ENCODE measurements at places on chromosomes 16 and 17.

GRCh38 chr16:70534971-70535370 is 11.4 kb downstream of the SF3B3 start:
- DNase-seq: no peak

- no peak for DNase-seq
Observed at GRCh38 chr17:16942141-16943031, 29.5 kb downstream of the TNFRSF13B start.

GRCh38 chr16:51326131-51326856 is 175.2 kb upstream of the SALL1 start:
- peak; percentile 50 for DNase-seq

- no peak for DNase-seq
Observed at GRCh38 chr16:56275076-56275475, 83.8 kb downstream of the GNAO1 start.

DNA sequence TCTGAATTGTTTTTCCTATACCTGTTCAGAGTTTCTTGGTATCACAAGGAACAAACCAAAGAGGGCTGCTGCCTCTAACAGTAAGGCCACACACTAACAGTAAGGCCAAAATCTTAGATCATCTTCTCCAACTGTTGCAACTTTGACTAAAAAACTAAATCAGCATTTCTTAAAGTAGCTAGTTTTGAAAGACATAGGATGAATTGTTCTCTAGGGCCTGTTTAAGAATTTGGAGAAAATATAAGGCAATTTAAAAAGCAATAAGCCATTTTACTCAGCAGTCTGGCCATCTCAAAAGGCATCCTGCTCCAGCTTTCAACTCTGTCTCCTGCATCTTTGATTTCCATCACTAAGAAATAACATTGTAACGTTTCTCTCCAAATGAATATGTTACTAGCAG is 105.0 kb upstream of the MON1B start:
- no peak for DNase-seq

DNA sequence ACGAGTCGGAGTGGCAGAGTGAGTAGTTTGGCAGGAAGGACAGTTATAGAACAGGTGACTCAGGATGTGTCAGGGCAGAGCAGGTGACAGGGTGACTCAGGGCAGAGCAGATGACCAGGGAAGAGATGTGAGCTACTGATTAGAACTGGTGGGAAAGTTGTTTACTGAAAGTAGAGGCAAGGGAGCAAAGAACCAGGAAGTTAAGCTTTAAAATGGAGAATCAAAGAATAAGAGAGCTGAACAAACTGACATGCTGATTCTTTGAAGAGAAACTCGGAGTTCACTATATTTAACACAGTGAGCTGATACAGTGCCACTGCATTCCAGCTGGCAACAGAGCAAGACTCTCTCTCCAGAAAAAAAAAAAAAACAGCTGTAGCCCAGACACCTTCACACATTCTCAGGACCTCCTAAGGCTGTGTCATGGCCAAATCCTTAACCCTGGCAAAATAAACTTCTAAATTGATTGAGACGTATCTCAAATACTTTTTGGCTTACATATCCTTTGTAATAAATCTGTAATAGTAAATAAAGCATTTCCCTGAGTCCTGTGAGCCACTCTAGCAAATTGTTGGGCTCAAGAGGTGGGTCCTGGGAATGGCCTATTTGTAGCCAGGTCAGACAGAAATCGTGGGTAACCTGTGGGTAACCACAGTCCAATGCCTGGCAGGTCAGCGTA is 12.3 kb upstream of the UBE2I start:
- peak; percentile 34 for DNase-seq

DNA sequence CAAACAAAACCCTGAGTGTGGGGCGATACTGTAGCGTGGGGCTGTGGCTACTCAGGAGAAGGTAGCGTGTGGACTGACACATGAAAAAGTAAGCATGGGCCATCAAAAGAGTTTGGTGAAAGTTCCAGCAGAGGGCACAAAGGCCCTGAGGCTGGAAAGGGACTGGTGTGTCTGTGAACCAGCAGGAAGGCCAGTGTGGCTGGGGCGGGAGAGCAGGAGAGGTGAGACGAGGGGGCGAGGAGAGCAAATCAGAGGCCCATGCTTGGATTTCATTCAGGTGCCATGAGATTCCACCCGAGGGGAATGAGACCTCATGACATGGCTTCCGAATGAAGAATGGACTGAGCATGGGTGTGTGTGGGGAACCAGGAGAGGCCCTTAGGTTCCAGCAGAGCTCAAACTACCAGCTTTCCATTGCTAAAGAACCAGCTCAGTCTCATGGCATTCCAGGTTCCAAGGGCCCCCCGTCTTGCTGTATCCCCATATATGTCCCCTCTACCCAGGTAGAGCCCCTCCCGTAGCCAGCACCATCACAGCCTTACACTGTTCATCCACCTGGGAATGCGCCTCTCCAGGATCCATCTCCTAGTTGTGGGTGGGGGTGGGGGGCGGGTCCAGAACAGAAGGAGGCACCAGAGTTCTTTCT is 31.1 kb downstream of the TRPV2 start:
- no peak for DNase-seq

- DNase-seq: no peak
Observed at GRCh38 chr17:15649861-15650421, 30.4 kb upstream of the FBXW10B start.

DNA sequence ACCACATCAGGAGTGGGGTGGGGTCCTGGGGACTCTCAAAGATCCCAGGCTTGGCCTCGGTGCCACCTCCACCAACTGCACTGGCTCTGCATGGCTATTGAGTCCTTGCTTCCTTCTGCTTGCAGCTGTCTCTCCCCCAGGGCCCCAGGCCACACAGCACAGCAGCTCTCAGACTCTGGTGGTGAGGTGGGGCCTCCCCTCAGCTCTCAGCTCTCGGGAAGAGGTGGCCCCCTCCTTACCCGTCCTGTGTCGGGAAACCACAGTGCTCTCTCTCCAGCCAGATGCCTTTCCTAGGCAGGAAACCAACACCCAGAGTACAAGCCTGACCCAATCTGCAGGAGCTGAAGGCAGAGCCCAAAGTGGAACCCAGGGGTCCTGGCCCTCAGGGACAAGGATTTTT is 18.5 kb downstream of the SRCIN1 start:
- no peak for DNase-seq

- no peak for DNase-seq
Observed at GRCh38 chr16:83730812-83731211, 77.0 kb upstream of the HSBP1 start.

- no peak for DNase-seq
Observed at GRCh38 chr16:85631802-85632393, 18.8 kb downstream of the GSE1 start.

DNA sequence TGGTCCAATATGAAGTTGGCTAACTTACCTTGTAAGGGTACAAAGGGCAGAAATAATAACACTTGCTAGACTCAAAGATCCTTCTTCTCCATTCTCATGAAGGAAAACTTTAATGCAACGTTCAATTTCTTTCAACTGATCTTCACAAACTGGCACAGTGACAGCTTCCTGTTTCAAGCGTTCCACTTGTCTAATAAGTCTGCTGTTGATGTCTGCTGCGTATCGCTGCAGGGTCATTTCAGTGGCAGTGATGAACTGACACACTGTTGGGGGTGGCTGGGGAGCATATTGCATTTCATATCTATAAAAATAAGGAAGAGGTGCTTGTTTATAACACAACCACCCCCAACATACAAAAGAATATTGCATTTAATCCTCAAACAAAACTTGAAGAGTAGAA is 33.5 kb upstream of the ARL6IP1 start:
- no peak for DNase-seq

DNA sequence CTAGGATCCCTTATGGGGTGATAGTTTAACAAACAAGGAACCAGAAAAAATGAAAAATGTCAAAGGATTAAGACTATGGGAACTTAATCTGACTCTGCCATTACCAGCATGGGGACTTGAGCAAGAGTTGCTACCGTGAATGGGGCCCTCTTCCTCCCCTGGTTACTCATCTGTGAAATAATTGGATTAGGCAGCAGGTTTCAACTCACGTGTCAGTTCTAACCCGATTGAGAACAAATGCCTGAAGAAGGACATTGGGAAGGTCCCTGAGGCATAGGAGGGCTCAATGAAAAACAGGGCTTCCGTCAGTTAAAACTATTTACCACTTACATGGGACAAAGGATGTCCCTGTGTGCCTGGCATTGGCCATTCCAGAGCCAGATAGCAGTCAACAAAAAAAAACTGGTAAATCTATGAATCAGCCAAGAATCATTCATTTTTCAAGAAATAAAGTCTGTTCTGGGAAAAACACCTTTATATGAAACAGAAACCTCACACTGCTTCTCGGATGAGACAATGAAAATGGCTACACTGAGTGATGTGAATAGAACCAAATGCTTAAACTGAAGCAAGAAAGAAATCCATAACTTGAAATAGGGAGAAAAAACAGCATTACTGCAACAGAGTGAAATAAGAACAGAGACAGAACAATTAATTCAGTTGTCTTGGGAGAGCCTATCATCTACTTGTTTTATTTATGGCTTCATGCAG is 104.3 kb downstream of the ADAMTS18 start:
- DNase-seq: no peak

- DNase-seq: no peak
Observed at GRCh38 chr16:14452066-14452465, 178.0 kb downstream of the PARN start.

DNA sequence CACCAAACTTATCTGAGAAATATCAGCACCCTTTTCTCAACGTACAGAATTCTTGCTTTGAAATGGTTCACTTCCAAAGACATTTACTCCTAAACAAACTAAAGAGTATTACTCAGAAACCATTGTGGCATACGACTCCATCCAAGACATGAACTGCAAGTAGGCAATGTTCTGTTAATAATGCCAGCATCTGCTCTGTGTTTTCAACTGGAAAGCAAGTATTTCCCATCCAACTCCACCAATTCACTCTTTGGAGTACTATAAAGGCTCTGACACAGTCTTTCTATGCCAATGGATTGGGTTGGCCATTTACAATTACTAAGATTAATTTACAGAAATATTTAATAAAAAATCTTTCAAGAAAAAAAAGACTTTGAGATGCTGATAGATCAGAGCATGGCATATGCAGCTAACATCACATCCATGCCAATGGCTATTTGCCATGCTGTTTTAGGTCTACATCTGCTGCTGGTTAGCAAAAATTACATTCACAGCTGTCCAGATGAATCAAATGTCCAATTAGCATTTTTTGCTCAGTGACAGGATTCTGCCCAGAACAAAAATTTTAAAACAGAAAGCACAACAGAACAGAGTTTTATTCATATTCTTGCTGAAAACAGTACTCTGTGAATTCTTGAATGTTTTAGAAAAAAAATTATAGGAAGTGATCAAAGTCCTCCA is 65.9 kb upstream of the HLF start:
- DNase-seq: no peak

DNA sequence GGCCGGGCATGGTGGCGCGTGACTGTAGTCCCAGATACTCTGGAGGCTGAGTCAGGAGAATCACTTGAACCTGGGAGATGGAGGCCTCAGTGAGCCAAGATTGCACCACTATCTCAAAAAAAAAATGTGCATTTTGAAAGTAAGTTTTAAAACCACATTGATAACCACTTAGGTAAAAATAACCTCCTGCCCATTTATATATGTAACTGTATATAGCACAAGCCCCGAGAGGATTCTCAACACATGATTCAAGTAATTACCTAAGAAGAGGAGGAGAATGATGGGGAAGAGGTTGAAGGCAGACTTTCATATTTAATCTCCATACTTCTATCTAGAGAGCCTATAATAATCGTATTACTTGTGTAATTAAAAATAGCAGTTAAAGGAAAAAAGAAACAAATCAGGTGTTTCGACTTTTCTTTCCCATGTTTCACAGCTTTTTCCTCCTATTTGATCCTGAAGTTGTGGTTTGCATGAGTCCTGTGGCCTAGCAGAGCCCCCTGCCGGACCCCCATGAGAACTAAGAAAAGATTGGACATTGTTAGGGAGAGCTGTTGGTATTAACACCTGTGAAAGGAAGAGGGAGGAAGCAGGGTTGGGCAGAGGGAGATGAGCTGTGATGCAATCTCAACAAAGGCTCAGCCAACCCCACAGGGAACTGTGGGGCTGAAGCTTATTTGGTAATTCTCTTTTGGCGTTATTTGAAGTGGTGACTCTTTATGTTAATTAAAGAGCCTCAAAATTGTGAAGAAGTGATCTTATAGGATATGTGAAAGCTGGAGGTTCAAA is 22.1 kb downstream of the PMFBP1 start:
- no peak for DNase-seq

GRCh38 chr17:64263000-64263766 is at the start of gene TEX2:
TEX2 (minus strand) TSS chr17:64263260; CDS start chr17:64214217, 49,043 bp downstream.
- no peak for DNase-seq

- no peak for DNase-seq
Observed at GRCh38 chr17:72388765-72389473, 268.1 kb downstream of the SOX9 start.

DNA sequence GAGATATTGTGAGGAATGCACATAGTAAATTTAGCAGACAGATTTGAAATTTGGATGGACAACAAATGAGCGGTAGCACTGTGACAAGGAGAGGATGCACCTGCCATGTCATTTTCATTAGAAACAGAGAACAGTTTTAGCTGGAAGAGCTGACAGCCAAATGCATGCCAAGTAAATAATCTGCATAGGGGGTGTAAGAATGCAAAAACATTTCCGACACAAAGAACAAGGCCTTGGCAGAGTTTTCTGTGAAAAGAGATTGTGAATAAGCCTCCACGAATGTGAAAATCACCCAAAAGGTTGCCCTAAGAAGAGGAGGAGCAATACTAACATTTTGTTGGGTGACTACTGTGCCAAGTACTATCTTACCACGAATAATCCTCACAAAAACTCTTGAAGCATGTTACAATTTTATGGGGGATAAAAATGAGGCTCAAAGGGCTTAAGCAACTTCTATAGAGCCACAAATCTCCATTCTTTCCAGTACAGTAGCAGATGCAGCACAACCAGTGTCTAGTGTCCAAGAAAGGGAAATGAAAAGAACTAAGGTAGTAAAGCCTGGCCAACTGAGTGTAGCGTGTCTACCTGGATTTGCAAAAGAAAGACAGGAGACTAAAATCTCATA is 28.3 kb downstream of the TMEM100 start:
- no peak for DNase-seq

DNA sequence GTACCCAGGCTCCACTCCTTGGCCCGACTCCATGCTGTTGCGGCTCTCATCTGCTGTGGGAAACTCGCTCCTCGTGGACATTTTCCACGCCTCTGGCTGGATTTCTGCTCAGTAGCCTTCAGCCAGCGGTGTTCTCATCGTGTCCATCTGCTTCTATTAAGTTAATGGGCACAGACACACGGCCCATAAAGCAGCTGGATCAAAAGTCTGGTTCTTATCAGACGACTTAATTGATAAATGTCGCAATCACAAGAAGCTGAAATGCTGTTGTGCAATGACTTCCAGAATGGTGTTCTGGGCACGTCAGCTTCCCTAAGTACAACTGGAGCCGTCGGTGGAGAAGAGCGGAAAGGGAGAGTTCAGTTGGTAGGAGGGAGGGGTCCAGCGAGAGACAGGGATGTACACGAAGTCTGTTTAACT is 211.7 kb upstream of the CHMP6 start:
- DNase-seq: peak; percentile 77

- DNase-seq: peak; percentile 5
Observed at GRCh38 chr17:72850410-72851118, 241.9 kb downstream of the SLC39A11 start.

DNA sequence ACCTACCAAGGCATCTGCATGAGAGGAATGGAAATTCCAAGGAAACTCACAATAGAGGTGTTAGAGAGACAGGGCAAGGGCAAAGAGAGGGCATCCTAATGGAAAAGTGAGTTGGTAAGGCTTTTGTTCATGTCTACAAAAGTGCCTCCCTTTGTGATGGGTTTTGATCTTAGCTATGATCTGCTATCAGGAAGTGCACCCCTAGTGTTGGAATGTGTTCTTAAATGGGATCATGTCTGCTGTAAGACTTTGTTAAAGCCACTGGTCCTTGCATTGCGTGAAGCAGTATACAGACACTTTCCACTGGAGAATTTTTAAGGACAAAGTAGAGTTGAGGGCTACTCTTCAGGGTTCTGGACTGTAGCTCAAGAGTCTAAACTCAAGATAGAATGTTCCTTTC is 92.0 kb downstream of the MAP2K6 start:
- no peak for DNase-seq

Measured in BJ (cell line).